Activated CD8-positive, alpha-beta T cell treated with anti-CD3 and anti-CD28 coated beads for 36 hours (primary cell): ENCODE measurements at places on chromosomes 4 and X. TPM values are rescaled to one million over a fixed set of nuclear protein-coding genes. Genes with fewer than 3 reads are reported as not detected.

DNA sequence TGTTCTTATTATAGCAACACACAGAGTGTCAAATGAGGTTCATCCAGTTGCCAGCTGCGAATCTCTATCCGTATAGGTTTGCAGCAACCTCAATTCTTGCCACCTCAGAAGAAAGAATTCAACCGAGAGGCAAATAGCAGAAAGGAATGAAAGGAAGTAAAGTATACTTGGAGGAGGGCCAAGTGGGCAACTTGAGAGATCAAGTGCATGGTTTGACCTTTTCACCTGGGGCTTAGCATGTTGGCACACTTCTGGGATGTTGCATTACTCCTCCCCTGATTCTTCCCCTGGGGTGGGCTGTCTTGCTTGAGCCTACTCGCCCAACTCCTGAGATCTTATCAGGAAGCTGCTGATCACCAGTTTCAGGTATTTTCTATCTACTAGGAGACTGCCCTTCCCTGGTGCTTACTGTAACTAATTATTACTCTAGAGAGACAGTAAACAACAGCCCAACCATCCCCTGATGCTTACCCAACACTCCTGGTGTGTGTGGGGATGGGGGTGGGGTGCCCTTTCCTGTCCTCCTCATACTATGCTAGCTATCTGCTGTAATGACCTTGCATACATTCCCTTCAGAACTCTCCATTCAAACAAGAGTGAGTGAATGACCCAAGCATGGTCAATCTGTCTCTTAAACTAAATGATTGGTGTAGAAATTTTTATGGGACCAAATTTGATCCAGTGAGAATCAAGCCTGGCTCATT lies 7.3 kb upstream of the TMEM33 start:
- peaks cover 2% of the 10 kb centered on the region for H3K27me3 ChIP-seq
- DNase-seq: no peak
- peaks cover 5% of the 10 kb centered on the region for H3K4me1 ChIP-seq
- no peak overlapping the region for H3K4me3 ChIP-seq
- no peak overlapping the region for H3K27ac ChIP-seq

The FAM50A gene
- 47.5 TPM for total RNA-seq

The FAM47C gene
- total RNA-seq: not detected

GRCh38 chr4:25926462-25926861 lies 12.4 kb downstream of the SMIM20 start:
- peaks cover 4% of the 10 kb centered on the region for H3K4me1 ChIP-seq
- peaks cover 14% of the 10 kb centered on the region for H3K36me3 ChIP-seq
- no peak overlapping the region for H3K4me3 ChIP-seq
- peak; percentile 32 for DNase-seq
- no peak overlapping the region for H3K27ac ChIP-seq

- H3K27me3 ChIP-seq: no peaks in the 10 kb centered on the region
- peaks cover 19% of the 10 kb centered on the region for H3K36me3 ChIP-seq
- peaks cover 5% of the 10 kb centered on the region for H3K4me1 ChIP-seq
- H3K27ac ChIP-seq: no peak overlapping the region
- DNase-seq: no peak
These were observed 15.1 kb downstream of the TRAPPC11 start for GRCh38 chr4:183674153-183674552.

DNA sequence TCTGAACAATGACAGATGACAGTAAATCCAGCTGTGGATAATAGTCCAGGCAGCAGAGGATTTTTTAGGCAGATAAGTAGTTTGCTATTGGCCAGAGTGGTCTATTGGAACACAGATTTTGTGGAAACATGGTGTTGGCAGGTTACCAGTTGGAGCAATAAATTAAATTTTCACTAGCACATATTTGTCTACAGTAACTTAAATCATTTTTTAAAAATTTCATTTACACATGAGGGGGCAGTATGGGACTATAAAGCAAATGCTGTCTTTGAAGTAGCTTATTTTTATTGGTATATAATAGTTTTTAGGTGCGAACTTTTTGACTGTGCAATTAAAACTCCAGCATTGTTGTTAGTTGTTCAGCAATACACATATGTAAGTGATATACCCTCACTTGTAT lies 289.8 kb downstream of the ARHGAP10 start:
- no peaks in the 10 kb centered on the region for H3K4me1 ChIP-seq
- H3K36me3 ChIP-seq: no peaks in the 10 kb centered on the region
- no peak overlapping the region for H3K27ac ChIP-seq
- no peaks in the 10 kb centered on the region for H3K27me3 ChIP-seq
- H3K4me3 ChIP-seq: no peak overlapping the region

DNA sequence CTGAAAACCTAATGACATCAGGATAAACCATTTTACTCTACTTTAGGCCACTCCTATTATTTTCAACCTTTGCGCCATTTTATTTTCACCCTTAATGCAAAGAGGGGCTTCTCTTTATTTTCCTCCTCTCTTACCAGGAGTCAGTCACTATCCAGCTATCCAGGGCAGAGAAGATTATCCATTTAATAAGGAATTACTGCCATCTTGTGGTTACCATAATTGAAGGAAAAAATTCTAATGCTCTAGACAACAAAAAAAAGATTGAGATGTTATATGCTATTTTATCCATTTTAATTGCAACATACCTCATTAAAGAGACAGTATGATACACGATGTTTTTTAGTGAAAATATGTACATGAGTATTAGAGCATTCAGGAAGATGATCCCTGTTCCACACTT lies 514.5 kb upstream of the FAM241A start:
- no peaks in the 10 kb centered on the region for H3K4me1 ChIP-seq
- H3K27ac ChIP-seq: no peak overlapping the region
- no peaks in the 10 kb centered on the region for H3K27me3 ChIP-seq
- no peak for DNase-seq

- H3K4me1 ChIP-seq: no peaks in the 10 kb centered on the region
- H3K27me3 ChIP-seq: peaks cover 2% of the 10 kb centered on the region
- no peak for DNase-seq
- H3K36me3 ChIP-seq: no peaks in the 10 kb centered on the region
- no peak overlapping the region for H3K27ac ChIP-seq
These were observed 29.1 kb upstream of the PLS3 start for GRCh38 chrX:115531818-115532403.

DNA sequence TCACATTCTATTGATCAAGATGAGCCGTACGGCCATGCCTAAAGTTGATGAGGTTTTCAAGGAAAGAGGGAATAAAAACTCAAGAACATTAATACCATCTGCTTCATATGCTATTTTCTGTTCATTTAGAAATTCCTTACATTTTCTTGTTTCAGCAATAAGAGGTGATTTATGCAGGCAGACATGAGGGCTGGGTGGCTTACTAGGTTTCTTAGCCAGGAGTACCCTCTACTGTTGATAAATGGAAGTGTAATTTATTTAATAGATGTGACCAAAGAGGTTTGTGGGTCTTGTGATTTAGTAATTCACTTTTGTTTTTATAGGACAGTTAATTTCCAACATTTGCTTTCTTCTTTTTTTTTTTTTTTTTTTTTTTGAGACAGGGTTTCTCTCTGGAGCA lies 6.4 kb upstream of the SMIM9 start:
- H3K4me3 ChIP-seq: no peak overlapping the region
- peaks cover 3% of the 10 kb centered on the region for H3K4me1 ChIP-seq
- H3K27ac ChIP-seq: no peak overlapping the region
- DNase-seq: no peak
- no peaks in the 10 kb centered on the region for H3K27me3 ChIP-seq
- H3K36me3 ChIP-seq: no peaks in the 10 kb centered on the region

The CXCL10 gene
- 1.1 TPM for total RNA-seq

DNA sequence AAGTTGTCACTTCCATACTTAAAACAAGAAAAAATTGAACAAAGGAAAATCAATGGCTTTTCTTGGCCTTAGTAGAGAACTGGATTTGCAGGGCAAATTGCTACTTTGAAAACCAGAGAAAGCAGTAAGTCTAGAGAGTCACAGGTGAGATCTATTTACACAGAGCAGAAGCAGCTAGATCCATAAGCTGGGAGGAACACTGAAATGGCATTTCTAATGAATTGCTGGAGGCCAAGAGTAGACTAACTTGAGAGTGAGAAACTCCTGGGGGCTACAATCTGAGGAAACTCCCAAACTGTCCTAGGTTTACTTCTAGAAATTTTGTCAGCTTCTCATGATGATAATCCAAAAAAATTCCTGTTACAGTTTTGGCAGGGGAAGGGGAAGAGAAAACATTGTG lies 133.3 kb downstream of the SPCS3 start:
- H3K4me1 ChIP-seq: no peaks in the 10 kb centered on the region
- H3K4me3 ChIP-seq: no peak overlapping the region
- DNase-seq: no peak

GRCh38 chrX:74535408-74536151 lies 78.8 kb downstream of the RLIM start:
- no peaks in the 10 kb centered on the region for H3K27me3 ChIP-seq
- H3K27ac ChIP-seq: peak overlapping the region; percentile 78
- peaks cover 20% of the 10 kb centered on the region for H3K4me1 ChIP-seq
- H3K4me3 ChIP-seq: peak overlapping the region; percentile 69
- no peaks in the 10 kb centered on the region for H3K36me3 ChIP-seq

- no peak overlapping the region for H3K27ac ChIP-seq
- DNase-seq: no peak
- no peaks in the 10 kb centered on the region for H3K36me3 ChIP-seq
These were observed 152.0 kb upstream of the FTHL17 start for GRCh38 chrX:31223817-31224216.

- H3K4me1 ChIP-seq: no peaks in the 10 kb centered on the region
- no peak for DNase-seq
- H3K4me3 ChIP-seq: no peak overlapping the region
- no peak overlapping the region for H3K27ac ChIP-seq
These were observed 1890.7 kb upstream of the PCDH10 start for GRCh38 chr4:131258361-131258760.

DNA sequence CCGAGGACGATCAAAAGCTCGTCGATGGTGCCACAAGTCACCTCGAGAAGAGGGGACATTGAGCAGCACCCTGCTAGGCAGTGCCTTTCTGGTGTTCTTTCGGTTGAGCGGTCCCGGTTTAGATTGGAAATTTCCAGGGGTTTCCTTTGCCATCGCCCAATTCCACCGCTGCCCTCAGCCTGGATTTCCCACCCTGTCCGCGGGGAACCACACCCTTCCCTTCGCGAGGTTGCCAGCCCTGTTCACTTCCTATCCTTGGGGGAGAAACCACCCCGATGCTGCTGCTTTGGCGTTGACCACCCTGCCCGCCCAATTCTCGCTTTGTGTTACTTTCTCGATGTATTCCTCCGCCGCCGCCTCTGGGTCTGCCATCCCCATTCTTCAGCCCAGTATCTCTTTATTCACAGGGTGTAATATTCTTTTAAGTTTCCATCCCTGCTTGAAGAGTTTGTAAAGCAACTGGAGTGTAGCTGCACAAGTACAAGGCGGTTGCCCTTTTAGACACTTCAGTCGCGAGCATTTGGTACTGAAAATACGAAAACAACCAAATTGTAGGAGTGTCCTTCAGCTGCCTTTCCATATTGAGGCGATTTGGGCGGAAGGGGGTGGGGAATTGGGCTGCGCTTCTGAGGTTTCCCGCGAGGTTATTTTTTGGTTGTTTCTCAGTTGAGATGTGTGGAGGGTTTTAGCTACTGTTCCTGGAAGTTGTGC lies 1.1 kb downstream of the OGT start:
- H3K4me1 ChIP-seq: peaks cover 15% of the 10 kb centered on the region
- peaks cover 49% of the 10 kb centered on the region for H3K36me3 ChIP-seq
- peak overlapping the region; percentile 98 for H3K4me3 ChIP-seq
- peak overlapping the region; percentile 99 for H3K27ac ChIP-seq
- peak; percentile 71 for DNase-seq
- no peaks in the 10 kb centered on the region for H3K27me3 ChIP-seq

GRCh38 chr4:17709763-17710068 lies 71.7 kb downstream of the FAM184B start:
- no peak for DNase-seq
- H3K27me3 ChIP-seq: peaks cover 3% of the 10 kb centered on the region
- H3K4me1 ChIP-seq: no peaks in the 10 kb centered on the region
- H3K4me3 ChIP-seq: no peak overlapping the region
- H3K36me3 ChIP-seq: no peaks in the 10 kb centered on the region
- H3K27ac ChIP-seq: no peak overlapping the region

DNA sequence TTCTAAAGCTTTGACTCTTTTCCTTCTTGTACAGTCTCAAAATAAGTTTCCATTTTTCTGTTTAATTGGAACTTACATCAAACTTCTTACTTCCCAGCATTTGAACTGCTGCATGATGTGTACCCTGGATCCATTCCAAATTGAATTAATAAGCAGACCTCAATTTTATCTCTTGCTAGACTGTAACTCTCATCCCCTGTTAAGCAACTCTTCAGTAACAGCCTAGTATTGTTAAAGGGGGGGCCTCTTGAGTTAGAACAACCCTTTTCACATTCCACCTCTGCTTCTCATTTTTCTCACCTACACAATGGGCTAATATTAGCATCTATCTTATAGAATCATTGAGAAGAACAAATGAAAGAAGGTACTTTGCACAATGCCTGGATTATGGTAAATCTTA lies 169.4 kb downstream of the IL1RAPL1 start:
- H3K4me1 ChIP-seq: no peaks in the 10 kb centered on the region
- no peaks in the 10 kb centered on the region for H3K27me3 ChIP-seq
- no peak overlapping the region for H3K4me3 ChIP-seq
- no peaks in the 10 kb centered on the region for H3K36me3 ChIP-seq

GRCh38 chr4:153074936-153075630 lies 129.2 kb upstream of the TRIM2 start:
- no peaks in the 10 kb centered on the region for H3K27me3 ChIP-seq
- no peak overlapping the region for H3K4me3 ChIP-seq
- DNase-seq: no peak
- H3K27ac ChIP-seq: no peak overlapping the region
- no peaks in the 10 kb centered on the region for H3K4me1 ChIP-seq

GRCh38 chrX:16119353-16120220 lies 3.8 kb upstream of the GRPR start:
- peaks cover 3% of the 10 kb centered on the region for H3K36me3 ChIP-seq
- H3K27me3 ChIP-seq: peaks cover 14% of the 10 kb centered on the region
- H3K27ac ChIP-seq: no peak overlapping the region
- no peak overlapping the region for H3K4me3 ChIP-seq

The RASL11B gene
- 0.29 TPM for total RNA-seq

DNA sequence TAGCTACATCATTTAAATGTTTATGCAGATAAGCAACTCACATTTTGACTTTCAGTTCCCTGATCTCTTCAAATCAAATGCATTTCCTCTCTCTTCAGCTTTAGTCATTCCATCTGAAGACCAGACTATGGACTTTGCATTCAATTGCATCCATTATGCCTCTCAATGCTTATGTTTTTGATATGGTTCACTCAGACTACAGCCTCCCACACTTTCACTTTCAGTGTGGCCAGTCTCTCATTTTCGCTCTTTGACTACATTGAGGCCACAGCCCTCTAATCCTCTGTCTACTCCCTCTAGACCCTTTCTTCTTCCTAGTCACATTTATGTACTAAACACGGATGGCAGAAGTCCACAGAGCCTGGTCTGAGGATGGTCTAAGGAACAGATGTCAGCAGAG lies 24.5 kb upstream of the VEGFC start:
- H3K36me3 ChIP-seq: no peaks in the 10 kb centered on the region
- DNase-seq: no peak
- no peaks in the 10 kb centered on the region for H3K4me1 ChIP-seq
- H3K4me3 ChIP-seq: no peak overlapping the region

The USP17L13 gene
- not detected for total RNA-seq
